ENCODE measurements at places on chromosomes 2 and 18.

- DNase-seq: no peak
These were observed 79.8 kb downstream of the MGAT5 start for GRCh38 chr2:134333646-134334189.

DNA sequence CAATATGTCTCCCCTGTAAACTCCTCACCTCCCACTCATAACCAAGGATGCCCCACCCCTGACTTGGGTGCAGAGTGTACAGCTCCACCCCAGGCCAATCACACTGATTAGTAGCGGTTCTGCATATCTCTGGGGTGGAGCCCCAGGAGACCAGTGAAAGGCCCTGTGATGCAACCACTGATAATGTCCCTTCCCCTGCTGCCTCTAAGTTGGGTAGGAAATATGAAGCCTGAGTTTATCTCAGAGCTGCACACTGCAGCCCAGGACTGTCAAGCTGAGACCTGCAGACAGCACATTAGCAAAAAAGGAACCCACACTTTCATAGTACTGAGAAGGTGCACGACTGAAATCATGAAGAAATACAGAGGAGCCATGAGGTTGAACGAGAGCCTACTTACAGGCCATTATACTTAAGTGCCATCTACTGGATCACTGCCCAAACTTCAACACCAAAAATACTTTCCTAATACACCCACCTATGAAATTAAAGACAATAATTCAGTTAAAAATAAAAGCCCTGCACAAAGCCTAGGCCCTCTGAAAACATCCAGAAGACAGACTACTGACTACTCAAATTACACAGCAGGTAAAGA, 455.4 kb upstream of the LRRTM4 start:
- no peak for DNase-seq

GRCh38 chr2:63850649-63851048, 9.0 kb downstream of the UGP2 start:
- DNase-seq: no peak

DNA sequence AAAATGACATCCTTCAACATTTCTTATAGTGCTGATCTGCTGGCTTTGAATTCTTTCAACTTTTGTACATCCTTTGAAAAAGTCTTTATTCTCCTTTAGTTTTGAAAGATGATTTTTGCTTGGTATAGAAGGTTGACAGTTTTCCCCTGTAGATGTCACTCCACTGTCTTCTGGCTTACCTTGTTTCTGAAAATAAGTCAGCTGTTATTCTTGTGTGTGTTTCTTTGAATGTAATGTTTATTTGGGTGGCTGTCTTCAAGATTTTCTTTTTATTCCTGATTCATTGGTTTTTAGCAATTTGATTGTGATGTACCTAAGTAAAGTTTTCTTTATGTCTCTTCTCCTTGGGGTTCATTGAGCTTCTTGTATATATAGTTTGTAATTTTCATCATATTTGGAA, 47.6 kb downstream of the ACTR3 start:
- no peak for DNase-seq

DNA sequence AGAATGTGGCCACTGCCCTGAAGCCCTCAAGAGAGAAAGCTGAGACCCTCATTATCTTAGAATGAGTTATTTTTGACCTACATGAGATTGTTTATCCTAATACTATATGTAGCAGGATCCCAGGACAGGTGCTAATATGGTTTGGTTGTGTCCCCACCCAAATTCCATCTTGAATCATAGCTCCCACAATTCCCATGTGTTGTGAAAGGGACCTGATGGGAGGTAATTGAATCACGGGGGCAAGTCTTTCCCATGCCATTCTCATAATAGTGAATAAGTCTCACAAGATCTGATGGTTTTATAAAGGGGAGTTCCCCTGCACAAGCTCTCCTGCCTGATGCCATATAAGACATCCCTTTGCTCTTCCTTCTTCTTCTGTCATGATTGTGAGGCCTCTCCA, 76.8 kb downstream of the CCBE1 start:
- DNase-seq: no peak

DNA sequence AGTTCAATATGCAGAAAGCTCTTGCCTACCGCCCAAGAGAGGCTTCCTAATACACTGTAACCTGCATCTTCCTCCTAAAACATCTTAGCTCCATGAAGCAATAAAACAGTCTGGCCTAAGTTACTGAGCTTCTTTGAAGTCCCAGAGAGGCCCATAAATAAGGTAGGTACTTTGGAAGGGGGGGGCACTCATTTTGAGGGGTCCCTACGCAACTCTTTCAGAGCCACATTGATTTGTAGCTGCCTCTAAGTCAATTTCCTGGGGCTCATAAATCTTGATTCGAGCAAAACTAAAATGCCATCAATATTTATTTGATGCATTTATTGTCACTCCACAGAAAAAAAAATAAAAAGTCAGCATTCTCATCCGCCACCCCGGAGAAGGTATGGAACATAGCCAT, 60.4 kb upstream of the SIX2 start:
- DNase-seq: no peak

DNA sequence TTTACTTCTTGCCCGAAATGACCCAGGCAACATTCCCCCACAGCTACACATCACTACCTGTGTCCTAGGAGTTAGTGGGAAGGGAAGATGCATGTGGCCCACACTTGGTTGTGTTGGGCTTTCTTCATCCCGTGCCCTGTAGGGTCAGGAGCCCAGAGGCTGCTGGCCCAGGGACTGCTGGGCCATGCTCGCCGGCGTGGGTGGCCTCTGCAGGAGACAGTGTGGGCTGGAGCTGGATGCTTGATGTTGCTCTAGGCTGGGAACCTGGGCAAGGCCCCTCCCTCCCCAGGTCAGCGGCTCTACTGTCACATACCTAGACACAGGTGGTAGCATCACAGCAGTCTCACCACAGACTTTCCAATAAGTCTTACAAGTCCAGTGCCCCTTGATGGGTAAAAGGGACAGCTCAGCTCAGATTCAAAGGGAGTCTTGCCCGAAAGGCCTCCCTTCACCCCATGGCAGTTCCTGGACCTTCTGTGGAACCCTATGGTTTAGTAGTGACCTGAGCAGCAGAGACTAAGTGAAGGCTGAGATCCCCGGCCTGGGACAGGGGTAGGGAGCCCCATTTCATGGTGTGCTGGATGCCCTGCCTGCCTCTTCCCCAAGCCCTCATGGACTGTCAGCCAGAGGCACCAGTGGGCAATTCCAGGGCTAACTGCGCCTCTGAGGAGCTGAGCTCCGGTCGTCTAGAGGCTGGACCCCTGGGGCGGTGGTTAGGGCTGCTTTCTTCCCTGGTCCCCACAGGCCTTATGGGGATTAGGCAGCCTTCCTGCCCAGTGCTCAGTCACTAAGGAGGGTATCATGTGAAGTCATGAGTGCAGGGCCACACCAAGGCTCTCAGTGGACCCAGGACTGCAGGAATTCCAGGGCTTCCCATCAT, 45.4 kb upstream of the FAHD2A start:
- no peak for DNase-seq

GRCh38 chr2:203711399-203711798, 5.0 kb downstream of the CD28 start:
- no peak for DNase-seq

DNA sequence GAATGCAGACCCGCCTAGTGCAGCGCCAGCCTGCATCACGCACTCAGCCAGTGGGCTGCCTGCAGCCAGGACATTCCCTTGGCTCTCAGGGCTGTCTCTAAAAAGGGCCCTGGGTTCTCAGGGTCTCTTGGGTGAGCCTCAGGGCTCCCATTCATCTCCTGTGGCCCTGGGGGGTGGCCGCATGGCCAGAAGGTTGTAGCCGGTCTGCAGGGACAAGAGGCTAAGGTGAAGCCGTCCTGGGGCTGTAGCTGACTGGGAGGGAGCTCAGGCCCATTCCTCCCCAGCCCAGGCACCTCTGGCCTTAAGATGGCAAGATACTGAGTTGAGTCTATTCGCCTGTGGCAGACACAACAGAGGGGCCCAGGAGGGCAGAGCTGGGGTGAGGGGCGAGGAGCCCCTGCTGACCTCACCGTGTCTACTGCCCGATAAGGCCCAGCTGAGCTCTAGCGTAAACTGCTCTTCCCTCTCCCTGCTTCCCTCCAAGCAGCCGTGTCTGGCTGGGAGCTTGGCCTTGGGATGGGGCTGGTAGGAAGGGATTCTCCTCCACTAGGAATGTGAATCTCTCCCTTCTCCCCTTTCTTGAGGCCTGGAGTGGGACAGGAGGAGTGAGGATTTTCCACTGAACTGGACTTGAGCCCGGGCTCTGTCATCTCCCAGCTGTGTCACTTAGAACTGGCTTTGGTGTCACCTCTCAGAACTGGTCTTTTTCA, 37.9 kb downstream of the INHBB start:
- DNase-seq: no peak

DNA sequence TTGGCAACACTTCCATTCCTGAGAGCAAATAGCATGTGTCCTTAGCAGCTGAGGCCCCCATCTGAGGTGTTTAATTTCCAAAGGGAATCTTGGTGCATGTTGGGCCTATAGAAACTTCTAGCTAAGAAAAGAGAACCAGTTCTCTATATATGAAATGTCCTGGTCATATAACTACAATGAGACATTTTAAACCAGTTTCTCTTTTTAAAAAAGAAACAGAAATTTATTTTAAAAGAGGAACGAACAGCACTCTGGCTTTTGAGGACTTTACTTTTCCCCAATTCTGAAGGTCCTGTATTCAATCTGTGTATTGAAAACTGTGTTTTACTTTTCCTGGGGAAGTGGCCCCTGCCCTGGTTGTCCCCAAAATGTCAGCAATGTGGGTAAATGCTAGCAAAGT, 309.5 kb upstream of the STON1 start:
- DNase-seq: no peak

DNA sequence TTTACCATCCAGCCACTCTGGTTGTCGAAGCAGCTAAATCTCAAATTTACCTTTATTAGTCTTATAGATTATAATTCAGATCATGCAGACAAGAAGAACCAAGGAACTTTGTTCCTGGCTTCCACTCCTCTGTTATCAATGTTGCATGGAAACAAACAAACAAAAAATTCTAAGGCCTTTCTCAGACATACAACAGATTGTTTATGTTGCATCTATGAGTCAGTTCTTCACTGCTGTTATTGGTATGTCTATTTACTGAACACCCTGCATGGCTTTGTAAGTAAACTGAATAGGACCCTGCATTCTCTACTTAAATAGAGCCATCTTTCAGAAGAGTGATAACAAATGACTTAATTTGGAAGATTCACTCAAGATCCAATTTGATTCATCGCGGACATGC, 1.6 kb upstream of the ANKRD44 start:
- DNase-seq: peak; percentile 15

- DNase-seq: no peak
These were observed 50.2 kb downstream of the CENPO start for GRCh38 chr2:24843330-24843860.

- peak; percentile 35 for DNase-seq
These were observed 65.7 kb downstream of the RRM2 start for GRCh38 chr2:10188211-10188610.

GRCh38 chr18:62345909-62346308, 20.8 kb downstream of the TNFRSF11A start:
- no peak for DNase-seq

DNA sequence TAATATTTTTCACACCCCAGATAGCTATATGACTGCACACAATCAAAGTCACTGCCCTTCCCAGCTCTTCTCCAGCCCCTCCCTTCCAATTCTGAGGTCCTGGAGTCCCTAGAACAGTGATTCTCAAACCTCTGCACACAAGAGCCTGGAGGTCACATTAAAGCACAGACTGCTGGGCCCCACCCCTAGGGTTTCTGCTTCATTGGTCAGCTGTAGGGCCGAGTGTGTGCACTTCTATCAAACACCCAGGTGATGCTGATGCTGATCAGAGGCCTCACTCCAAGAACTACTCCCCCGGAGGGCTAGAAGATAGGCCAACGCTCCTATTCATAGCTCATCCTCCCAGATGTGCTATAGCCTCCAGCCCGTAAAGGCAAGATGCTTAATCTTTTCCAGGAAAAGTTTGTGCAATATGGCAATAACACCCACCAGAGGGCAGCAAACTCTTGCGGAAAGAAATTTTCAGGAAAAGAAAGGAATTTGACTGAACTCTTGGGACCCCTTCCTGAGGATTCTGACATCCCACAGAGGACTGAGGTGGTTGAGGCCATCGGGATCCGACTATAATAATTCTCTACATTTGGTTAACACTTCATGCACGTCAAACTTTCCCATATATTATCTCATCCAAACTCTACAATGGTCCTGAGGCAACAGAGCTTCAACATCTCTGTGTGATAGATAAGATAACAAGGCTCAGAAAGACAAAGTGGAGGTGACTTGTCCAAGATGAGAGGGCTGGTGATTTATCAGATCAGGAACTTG, 194.2 kb upstream of the PKDCC start:
- DNase-seq: peak; percentile 43

- DNase-seq: no peak
These were observed 334.5 kb downstream of the ALK start for GRCh38 chr2:29586919-29587318.

GRCh38 chr2:192023006-192023405, 171.7 kb downstream of the TMEFF2 start:
- no peak for DNase-seq

DNA sequence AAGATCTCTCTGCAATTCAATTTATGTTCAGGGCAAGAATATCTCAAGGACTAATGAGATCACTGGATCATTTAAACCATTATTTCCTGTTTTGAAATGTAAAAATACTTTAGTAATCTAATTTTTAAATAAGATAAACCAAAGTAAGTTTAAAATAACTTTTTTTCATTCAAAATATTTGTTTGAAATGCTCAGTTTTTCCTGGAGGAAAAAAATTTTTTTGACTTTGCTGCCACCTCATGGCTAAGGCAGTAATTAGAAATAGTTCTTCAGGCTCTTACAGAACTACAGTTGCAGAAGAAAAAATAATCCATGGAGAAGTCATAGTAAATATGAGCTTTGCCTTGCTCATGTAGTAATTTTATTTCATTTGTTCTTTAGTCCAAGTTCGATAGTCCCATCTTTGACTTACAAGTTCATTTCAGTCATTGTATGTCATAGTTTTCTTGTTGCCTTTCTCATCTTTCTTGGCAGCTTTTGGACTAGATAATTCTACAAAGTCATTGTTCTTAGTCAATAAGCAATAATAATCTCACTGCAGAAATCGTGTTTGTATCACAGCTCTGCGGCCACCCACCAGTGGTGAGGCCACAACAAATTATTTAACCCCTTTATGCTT, 127.4 kb downstream of the DPP4 start:
- DNase-seq: peak; percentile 9

- DNase-seq: no peak
These were observed 559.3 kb upstream of the PIK3C3 start for GRCh38 chr18:41395695-41396094.

DNA sequence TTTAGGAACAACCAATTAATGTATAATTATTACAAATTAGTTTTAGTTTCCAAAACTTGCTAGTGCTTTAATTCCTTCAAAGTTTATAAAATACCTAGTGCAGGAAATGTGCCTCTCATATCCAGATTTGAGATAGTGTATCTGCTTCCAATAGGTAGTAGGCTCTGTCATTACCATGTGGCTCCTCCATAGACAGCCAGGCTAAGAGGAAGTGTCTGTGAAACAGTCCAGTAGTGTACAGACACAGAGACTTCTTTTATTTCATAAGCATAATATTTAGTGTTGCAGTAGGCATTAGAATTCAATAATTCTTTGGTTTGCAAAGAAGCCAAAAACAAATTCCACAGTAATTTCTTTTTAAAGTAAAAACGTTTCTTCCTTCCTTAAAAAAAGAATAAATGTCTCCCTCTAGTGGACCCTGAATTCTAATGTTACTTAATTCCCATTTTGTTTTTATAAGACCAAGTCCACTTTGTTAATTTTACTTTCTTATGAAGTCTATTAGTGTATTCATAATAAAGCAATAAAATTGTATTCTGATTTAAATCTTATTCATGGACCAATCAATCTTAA, 101.2 kb downstream of the NEB start:
- no peak for DNase-seq

Measured in HFFc6 (cell line).